ENCODE measurements at places on chromosomes 6 and 20.
A peak's percentile ranks its signal among the peaks of the same experiment; 100 is the strongest.

DNA sequence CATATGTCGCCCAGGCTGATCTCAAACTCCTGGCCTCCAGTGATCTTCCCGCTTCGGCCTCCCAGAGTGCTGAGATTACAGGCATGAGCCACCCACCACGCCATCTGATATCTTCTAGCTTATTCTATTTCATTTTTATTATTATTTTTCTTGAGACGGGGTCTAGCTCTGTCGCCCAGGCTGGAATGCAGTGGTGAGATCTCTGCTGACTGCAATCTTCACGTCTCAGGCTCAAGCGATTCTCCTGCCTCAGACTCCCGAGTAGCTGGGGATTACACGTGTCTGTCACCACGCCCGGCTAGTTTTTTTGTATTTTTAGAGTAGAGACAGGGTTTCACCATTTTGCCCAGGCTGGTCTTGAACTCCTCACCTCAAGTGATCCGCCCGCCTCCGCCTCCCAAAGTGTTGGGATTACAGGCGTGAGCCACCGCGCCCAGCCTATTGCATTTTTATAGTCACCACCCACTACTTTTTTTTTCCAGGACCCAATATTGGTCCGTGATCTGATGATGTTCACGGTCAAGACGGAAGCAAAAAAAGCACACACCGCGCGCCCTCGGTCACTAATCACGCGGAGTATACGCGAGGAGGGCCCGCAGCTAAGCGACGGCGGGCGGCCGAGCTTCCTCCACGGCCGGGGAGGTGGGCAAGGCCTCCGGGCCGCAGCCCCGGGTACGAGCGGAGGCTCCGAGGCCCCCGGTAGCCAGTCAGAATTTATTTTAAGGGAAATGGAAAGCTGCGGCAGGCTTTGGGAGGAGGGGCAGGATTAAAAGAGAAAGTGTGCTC is 1.1 kb upstream of the LSM14B start:
- DNase-seq: no peak

GRCh38 chr6:163741342-163741741 is 326.8 kb downstream of the QKI start:
- no peak for DNase-seq

- no peak for DNase-seq
Observed at GRCh38 chr20:45073221-45073620, 27.7 kb downstream of the KCNS1 start.

DNA sequence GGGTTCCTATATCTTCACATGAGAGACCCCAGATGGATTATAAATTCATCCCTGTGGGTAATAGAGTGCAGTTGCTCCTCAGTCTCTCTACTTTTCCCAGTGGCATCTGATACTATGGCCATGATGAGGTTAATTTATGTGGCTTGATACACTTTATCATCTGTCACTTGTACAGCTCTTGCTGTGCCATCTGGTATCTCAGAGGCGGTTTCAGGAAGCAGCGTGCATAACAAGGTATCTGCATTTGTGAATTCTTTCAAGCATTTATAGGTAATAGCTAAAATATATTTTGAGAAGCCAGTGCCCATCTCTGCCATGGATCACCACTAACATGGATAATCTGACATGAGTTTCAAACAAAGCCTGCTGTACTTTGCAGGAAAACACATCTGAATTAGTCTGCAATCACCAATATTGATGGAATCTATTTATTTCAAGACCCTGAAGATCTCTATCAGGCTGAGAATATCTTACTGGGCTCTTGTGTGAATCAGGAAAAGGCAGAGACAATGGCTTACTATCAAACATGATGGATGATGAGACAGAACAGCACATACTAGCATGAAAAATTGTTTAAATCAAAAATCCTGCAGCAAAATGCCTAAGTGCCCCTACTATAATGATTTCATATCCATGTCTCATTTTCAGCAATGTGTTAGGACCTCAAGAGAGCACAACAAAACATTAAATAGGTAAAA is 548.7 kb upstream of the MAP3K7 start:
- DNase-seq: no peak

GRCh38 chr6:8082954-8083858 is 19.0 kb upstream of the BLOC1S5 start:
- DNase-seq: peak; percentile 53

DNA sequence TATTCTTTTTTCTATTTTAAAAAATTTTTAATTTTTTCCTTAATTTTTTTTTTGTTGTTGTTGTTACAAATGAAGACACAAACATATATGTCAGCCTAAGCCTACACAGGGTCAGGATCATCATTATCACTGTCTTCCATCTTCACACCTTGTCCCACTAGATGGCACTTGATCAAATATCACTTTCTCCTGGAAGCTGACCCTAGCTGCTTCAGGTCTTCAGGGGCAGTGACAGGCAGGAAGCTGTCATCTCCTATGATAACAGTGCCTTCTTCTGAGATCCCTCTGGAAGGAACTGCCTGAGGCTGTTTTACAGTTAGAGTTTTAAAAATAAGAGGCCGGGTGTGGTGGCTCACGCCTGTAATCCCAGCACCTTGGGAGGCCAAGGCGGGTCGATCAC is 70.2 kb upstream of the EEF1E1 start:
- no peak for DNase-seq

DNA sequence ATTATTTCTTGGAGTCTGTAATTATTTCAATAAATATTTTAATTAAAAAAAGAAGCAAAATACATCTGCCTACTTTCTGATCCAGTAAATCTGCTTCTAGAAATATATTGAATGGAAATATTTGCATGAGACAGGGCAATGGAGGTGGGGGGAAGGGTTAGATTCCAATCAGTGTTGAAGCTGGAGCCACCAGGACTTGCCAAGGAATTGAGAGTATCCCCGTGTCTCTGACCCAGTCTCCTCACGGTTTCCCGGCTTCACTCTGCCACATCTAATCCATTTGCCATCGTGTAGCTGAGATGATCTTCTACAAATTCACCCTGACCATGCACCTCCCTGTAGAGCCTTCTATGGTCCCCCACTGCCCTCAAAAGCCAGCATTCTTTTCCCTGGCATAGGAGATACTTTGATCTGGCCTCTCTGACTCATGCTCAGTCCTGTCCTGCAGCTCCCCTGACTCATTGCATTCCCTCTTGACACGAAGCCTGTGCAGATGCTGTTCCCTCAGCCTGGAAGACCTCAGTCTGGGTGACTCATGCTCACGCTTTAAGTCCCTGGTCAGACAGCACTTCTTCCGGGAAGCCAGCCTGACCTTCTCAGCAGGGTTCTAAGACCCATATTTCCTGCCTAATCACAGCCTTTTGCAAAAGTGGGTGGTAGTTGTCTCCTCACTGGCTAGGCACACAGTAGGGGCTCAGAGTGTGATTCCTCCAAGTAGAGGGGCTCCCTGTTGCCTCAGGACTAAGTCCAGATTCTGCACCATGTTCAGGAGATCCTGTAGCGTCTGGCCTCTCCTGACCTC is 23.0 kb upstream of the FKBP1A start:
- no peak for DNase-seq

GRCh38 chr6:79426625-79427278 is 110.5 kb downstream of the LCA5 start:
- DNase-seq: no peak

DNA sequence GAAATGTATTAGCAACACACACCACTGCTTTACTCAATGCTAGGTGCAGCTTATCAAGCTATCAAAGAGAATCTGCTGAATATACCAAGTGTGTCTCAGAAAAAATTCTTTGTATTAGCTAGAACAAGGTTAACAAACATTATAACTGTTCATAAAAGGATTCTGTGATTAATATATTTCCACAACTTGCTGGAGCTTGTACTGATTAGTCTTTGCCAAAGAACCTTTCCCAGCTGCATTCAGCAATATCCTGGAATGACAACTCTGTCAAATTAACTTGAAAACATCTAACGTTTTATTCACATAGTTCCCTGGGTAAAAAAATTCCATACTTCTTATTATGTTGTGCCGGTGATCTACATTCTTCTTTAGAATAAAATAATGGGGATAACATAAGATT is 252.7 kb downstream of the FOXC1 start:
- no peak for DNase-seq

GRCh38 chr20:31740208-31740607 is 1.1 kb downstream of the TPX2 start:
- no peak for DNase-seq

GRCh38 chr6:53361549-53362031 is 12.8 kb upstream of the ELOVL5 start:
- DNase-seq: no peak

DNA sequence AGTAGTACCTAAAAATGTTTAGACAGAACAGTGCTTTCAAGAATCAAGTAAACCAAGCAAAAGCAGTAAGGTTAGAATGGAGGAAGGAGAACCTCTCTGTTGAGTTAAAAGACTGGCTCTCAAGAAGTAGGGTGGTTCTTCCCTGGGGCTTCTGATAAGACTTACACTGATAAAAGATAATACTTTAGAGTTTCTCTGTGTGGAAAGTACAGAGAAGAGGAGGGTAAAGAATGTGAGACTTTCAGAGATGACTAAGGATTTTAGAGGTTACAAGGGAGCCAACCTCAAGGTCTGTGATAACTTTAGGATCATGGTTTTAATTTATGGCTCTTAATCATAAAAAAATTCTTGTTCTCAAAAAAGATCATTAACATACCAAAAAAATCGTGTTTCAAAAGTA is 30.9 kb upstream of the ALDH8A1 start:
- no peak for DNase-seq

DNA sequence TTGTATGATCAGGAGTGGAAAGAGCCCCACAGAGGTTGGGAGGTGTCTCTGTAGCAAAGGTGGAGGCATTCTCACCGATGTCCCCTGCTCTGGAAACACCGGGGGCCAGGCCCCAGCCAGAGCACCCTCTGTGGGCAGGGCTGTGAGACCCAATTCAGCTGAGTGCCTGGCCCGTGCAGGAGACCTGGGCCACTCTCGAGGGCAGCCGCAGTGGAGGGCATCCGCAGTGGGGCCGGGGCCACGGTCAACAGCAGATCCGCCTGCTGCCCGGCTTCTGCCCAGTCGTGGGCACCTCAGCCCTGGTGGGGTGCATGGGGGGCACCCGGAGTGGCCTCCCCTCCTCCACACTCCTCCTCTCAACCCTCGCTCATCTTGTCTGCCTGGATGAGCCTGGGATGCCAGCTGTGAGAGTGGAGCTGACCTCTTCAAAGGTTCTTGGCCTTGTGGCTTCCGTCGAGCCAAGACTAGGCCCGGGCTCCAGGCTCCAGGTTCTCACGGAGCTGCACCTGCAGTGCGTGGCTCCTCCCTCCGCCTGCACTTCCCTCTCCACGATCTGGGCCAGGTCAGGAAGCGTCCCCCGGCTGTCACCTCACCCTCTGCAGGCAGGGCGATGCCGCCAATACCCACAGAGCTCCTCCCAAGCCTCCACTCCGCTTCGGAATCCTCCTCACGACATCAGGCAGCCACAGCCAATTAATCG is 134.8 kb downstream of the TAF4 start:
- DNase-seq: no peak

- DNase-seq: no peak
Observed at GRCh38 chr6:88157106-88157505, 9.0 kb downstream of the CNR1 start.

GRCh38 chr6:108635505-108636226 is 74.9 kb downstream of the FOXO3 start:
- no peak for DNase-seq

DNA sequence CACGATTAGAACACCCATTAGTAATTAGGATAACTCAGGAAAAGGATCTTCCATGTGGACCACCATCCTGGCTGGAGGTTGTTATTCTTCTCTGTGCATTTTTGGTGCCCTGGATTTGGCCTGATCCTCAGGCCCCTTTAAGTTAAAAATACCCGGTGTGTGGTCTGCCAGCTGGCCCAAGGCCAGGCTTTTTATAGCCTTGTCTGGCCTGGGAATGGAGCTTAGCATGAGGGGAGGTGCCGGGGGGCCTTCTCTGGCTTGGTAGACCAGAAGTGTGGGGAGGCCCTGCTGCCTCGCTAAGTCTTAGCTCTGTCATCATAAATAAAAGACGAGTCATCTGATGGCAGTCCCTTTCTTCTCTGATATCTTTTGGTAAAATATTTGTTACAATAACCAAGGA is 71.4 kb downstream of the ARID1B start:
- DNase-seq: no peak

GRCh38 chr6:167702241-167702827 is 124.4 kb upstream of the AFDN start:
- DNase-seq: no peak

DNA sequence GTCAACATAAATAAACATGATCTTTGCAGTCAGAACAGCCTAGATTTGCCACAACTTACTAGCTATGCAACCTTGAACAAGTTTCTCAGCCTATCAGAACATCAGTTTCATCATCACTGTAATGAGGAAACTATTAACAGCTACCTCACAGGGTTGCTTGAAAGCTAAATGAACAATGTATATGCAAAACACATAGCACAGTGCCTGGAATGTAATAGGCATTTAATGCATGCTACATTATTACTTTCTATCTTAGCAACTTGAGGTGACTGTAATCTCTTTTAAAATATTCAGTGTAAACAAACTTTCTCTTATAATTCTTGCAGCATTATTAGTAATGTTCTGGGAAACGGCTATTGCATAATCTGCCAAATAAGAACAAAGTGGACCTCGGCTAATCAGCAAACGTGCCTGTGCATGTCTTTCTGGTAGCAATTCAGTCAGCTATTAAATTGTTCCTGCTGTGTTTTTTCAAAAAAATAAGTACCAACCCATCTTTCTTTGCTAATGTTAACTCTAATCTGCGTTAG is 61.5 kb downstream of the SYNE1 start:
- DNase-seq: peak; percentile 15

DNA sequence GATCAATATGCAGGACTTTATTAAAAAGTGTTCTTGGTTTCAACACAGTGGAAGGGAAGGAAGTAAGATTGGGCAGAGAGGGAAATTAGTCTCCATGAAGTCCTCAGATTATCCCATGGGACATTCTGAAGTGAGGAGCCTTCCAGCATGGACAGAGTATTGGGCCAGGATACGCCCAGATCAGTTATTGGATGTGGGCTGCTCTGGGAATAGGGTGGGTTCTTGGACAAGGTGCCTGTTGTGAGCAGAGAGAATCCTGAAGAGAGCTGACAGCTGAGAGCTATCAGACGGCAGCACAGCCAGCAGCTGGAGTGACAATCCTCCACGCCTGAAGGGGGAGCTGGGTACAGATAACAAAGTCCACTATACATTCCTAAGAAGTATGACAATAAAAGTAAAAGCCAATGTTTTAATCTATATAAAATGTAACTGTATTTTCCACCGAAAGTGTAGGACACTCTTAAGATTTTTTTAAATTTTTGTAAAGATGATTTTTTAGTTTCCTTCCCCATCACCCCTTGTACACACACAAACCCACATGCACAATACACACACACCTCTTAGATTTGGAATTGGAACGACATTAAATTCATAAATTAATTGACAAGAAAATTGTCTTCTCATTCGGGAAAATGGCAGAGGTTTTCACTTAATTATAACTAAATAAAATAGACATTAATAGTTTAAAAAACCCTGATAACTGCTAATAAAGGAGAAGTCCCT is 107.8 kb downstream of the FBXO5 start:
- no peak for DNase-seq

DNA sequence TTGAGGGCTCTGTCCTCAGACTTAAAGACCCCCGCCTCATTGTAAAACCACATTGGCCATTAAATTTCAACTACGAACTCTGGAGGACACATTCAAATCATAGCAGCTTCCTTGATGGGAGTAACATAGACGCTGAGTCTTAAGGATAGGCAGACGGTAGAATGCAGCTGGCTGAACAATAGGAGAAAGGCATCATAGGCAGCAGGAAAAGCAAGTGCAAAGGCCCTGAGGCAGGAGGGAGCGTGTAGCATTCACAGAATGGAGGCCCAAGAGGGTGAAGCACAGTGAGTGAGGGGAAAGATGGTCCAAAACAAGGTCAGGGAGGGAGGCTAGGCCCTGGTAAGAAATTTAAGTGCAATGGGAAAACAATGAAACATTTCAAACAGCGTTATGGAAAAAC is 8.6 kb upstream of the PFDN4 start:
- no peak for DNase-seq

GRCh38 chr6:128242765-128243403 is 277.5 kb downstream of the PTPRK start:
- DNase-seq: no peak
